ENCODE measurements at places on chromosomes 1 and 21.
A peak's percentile ranks its signal among the peaks of the same experiment; 100 is the strongest.

GRCh38 chr1:11787804-11788436 lies 17.8 kb downstream of the MTHFR start:
- no peak for DNase-seq

GRCh38 chr1:192892934-192893333 lies 84.1 kb downstream of the RGS2 start:
- no peak for DNase-seq

DNA sequence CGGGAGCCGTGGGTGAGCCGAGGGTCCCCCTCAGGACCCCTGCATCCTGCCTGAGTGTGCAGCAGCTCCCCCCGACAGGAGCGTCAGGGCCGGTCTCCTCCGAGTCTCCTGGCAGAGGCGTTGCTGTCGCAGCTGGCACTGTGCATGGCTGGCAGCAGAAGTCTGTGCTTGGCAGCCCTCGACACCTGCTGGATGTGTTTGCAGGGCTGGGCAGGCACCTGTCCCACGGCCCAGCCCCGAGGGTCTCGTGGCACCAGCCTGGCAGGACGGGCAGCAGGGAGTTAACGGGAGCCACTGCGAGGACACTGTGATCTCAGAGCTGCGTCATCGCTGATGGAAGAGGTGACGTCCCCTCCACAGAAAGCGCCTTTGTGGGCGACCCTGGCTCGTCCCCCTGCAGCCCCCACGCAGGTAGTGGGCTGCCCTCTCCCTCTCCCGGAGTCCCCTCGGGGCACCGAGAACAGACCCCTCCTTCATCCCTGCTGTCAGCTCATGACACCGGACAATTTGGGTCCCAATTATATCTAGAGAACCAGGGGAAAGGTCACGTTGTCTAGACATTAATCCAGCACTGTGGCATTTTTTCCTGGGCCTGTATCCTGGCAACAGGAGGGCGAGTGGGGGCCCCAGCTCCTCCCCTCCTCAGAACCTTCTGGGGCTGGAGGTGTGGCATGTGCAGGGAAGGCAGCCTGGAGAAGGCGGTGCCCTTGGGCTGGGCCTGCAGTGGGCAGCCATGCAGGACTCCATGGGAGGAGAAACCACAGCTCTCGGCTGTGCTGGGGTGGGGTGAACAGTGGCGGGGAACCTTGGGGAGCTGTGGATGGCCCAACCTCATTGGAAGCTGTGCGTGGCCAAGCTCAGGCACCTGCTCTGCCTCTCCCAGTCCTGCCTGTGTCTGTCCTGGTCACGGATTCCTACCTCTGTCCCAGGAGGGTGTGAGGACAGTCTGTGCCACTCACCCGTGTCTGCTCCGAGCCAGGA lies 15.4 kb downstream of the COL18A1 start:
- DNase-seq: no peak

DNA sequence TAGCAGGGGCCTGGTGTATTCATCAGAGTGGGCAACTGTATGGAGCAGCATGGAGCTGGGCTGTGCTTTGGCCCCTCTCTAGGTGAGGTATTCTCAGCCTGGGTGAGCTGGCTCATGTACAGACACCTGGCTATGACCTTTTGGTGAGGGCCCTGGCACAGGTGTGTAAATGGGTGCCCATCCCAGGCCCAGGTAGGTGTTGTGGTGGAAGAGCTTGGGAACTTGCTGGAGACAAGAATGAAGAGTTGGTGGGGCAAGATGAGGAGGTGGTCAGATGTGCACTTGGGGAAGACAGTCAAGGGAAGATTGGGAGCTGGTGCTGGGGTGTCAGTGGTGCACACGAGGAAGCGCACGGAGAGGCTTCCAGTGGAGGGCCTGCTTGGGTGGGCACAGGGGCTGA lies 95.5 kb downstream of the TRIM11 start:
- no peak for DNase-seq

GRCh38 chr1:206021626-206022365 lies 1.9 kb downstream of the CTSE start:
- DNase-seq: no peak

DNA sequence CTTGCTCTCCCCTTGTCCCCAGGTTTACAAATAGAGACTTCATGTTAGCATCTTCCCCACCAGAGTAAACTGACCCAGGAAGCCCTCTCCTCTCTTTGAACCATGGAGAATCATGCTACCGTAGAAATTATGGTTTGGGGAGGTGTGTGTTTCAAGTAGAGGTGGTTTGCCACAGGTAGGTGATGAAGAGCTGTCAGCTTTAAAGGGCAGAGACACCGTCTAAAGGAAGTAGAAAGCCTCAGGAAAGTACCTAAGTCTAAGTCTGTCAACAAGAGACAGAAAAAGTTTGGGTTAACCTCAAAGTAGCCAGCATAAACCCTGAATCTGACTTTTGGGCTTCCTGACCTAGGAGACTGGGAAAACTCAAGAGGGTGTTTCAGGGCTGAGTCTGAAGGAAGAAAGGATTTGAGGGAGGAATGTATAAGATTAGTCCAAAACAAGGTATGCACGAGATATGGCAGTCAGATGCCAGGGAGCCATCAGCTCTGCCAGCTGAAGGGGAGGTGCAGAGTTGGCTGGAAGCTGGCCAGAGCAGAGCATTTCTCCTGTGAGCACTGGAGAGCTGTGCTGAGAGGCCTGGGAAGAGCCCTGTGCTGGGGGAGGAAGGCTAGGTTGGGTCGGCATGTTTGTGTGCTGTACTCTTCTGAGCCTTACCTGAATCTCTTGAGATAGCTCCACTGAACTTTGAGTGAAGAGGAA lies 14.3 kb downstream of the ADAMTSL4 start:
- no peak for DNase-seq

DNA sequence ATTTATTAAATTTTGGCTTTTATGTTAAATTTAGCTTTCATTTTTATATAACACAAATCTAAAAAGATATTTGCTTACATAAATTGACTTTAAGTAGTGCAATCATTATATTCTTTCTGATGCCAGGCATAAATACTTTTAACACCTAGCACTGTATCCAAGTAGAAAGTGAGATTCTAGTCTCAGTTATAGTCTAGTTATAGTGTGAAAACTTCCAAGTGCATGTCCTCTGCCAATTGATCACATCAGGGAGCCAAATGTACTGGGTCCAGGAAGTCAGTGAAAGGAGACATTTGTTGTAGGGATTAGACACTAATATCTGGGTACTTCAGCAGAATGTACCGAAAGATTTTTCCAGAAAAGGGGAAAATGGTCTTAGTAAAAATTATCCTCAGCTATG lies 290.7 kb upstream of the ZRANB2 start:
- no peak for DNase-seq

GRCh38 chr21:33975548-33976081 lies 60.0 kb upstream of the ATP5PO start:
- no peak for DNase-seq

- DNase-seq: no peak
Observed at GRCh38 chr1:234849832-234850231, 239.9 kb upstream of the IRF2BP2 start.

GRCh38 chr1:205004351-205004750 lies 38.7 kb upstream of the CNTN2 start:
- DNase-seq: no peak

- no peak for DNase-seq
Observed at GRCh38 chr1:20508411-20508771, 440 bp upstream of the MUL1 start.

DNA sequence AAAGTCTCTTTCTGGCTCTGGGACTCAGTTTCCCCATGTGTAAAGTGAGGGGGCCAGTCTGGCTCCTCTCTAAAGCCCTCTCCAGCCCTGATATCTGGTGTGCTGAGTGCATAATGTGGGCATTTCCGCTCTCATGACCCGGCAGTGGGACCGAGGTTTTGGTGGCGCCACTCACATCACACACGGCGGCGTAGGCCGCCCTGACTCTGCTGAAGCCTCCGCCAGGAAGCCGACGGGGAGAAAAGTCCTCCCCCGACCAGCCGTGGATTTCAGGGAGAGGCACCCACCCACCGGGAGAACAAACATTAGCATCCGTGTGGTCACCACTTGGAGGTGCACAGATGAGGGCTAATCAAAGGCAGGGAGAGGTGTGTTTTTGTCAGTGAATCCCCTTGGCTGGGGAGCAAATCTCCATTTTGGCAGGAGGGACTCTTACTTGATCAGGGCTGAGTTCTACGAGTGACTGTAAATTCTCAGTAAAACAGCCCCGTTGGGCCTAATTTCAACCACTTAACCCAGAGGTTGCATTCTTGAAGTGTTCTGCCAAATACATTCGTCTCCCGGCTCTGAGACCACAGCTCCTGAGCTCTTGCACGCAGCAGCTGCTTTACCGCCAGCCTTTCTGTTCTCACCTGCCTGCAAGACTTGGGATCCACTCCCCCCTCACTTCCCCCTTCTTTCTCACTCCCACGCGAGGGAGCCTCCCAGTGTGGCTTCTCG lies 118.2 kb downstream of the FOXD2 start:
- DNase-seq: no peak

DNA sequence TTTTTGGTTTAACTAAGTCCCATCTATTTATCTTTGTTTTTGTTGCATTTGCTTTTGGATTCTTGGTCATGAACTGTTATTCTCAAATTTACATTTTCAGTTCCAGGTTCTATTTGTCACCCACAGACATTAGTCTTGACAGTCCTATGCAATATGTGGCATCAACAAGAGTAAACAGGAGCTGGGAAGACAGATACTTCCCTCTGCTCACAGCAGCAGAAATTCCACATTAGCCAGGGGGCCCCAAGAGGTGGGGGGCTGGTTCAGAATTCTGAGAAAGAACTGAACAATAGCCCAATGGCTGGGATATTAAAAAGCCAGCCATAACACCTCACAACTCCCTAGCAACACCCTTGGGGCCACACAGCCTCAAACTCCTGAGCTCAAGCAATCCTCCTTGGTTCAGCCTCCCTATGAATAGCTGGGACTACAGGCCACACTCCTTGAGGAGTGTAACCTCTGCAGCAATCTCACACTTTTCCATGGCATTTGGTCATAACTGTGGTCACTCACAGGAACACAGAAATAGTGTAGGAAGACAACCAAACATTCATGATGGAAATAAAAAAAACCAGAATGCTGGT lies 67.8 kb downstream of the ERG start:
- DNase-seq: no peak

DNA sequence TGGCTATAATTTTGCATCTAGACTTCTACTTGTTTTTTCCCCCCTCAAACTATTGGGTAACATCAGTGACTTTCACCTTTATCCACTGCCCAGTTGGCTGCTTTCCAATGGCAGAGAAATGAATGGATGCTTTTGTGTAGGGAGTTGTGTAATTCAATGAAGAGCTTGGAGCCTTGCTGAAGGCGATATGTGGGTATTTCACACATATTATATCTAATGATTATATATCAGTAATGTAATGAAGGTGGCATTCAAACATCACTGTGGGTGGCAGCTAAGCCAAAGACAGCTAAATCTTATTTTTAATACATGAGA lies 81.2 kb downstream of the TGFB2 start:
- no peak for DNase-seq

DNA sequence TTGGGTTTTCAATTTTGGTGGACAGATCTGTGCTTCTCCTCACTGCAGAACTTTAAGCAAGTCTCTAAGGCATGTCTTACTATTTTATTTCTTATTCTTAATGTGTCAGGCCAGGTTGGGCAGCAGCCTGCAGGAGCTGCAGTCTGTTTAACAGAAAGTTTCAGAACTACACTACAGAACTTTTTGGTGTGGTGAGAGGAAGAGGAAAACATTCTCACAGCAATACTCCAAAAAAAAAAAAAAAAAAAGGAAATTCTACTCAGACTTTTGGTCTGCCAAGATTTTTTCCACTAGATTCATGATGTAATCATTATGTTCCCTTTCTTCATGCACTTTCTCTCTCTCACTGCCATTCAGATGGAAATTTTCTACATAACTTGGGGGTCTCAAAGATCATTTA lies 255.2 kb downstream of the COL11A1 start:
- no peak for DNase-seq

DNA sequence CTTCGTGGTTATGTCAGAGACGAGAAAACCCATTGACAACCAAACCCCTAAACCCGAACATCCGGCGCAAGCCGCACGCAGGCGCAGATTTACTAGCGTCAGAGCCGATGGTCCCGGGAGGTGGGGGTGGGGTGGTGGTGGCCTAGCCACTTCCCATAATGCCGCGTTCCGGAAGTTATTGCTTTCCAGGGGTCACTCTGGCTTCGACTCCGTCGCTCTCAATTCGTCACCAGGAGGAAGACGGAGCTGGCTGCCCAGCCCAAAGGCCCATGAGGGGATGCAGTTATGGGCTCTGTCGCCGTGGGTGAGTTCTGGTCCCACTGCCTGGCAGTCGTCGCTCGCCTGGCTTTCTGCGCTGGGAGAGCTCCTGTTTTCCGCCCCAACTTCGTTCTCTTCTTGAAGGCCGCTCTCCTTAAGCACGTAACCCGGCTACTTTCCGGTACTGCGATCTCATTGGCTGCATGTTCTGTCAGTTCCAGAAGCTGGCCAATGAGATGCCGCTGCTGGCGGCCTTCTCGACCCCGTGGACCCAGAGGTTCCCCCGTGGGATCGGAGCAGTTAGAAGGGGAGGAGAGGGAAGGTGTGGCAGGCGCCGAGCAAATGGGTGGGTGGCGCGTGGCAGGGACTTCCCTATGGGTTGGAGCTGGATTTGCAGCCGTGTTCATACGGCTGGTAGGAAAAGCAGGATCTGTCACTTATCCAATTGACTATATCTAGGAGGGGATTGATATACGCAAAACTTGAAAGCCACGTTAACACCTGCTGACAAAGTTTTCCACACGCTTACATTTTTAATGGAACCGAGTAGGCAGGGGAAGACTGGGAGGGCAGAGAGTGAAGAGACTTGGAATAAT lies at the start of gene USP16:
Gene USP16 (plus strand): TSS at position 195 of the 854 bp plus-strand sequence. CDS start 3,246 bp downstream, outside the sequence.
- peak; percentile 92 for DNase-seq

- DNase-seq: no peak
Observed at GRCh38 chr1:27142464-27142863, 12.5 kb downstream of the SLC9A1 start.

DNA sequence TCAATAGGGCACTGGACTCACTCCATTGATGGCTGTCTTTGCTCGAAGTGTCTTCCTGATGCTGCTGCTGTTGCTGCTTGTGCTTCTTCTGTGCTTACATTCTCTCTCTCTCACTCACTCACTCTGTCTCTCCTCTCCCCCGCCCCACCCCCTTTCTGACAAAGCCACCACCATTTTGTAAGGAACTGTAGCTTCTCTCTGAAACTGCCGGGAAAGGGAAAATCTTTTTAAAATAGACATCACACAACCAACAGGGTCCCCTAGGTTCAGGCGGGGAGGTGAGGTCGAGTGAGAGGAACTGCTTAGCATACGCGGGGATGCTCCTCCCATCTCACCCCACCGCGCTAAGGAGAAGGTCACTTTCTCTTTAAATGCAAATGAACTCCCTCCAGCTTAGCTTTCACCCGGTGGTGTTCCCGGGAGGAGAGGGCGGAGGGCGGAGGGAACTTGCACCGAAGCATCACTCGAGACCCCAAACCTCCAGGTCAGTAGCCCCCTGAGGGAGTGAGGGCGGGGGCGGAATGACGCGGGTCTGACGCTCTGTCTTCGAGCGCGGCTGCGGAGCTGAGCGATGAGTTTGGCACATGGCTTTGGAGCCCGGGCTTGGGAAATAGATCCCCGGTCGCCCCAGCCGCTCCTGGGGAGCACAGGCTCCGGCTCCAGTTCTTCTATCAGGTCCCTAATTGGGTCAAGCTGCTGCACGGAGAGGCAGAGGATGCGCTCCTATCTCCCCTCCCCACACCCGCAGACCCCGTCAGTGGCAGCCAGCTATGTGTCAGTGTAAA lies at the start of gene CCDC28B:
Gene CCDC28B (plus strand): TSS at position 370 of the 785 bp plus-strand sequence. CDS start 1,341 bp downstream, outside the sequence.
- DNase-seq: peak; percentile 66

GRCh38 chr1:197862221-197862620 lies 40.2 kb upstream of the C1orf53 start:
- no peak for DNase-seq

All from neural crest cell (in vitro differentiated cells).